Panc1 (cell line): ENCODE measurements at places on chromosomes 6 and 20. TPM values are rescaled to one million over a fixed set of nuclear protein-coding genes. Genes with fewer than 3 reads are reported as not detected.

Gene ZDHHC14
- 19.9 TPM for total RNA-seq

Gene HLA-DQB1
- total RNA-seq = 0.51 TPM

DNA sequence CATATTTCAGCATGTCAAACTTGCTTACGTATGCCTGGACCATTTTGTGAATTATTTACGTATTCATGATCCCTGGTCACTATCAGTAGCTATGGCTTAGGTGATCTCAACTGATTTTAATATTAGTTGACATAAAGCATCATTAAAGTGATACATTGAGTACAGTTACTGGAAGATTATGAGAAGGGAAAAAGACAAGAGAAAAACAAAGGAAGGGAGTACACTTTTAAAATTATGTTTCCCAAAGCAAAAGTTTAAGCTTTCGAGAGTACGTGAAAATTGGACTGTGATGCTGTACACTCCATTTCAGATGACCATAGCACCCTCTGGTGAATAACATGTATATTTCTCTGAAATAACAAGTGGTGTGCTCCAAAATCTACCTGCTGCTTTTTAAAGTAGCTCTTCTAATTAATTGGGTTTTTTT, 215.0 kb upstream of the HSF2 start:
- DNase-seq = no peak

DNA sequence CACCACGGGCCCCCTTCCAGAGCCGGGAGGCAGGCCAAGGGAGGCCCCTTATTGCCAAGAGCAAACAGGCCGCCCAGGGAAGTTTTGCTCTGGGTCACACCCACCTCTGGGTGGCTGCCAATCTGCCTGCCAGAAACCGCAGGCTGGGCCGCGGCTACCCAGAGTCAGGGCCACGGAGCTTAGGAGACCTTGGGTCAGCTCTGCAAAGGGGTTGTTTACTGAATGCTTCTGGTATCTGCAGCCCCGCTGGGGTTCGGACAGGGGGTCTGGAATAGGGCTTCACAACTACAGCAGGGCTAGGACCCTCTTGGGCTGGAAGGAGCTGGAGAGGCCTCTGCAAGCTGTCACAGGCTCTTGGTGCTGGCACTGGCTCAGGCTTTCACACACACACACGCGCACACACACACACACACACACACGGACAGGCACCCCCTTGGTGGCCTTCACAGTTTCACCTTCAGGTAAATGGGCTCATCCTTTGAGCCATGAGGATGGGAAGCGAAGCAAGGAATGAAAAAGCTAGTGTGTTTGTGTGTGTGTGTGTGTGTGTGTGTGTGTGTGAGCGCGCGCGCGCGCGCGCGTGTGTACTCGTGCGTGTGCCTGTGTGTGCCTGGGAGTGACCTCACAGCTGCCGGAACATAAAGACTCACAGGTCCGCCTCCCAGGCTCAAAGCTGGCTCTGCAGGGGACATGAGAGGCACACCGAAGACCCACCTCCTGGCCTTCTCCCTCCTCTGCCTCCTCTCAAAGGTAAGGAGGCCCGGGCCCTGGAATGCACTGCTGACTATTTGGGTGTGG, at the start of gene CCN5:
Gene CCN5 (plus strand): TSS at position 669 of the 798 bp plus-strand sequence. CDS start 22 bp downstream, at position 691.
- DNase-seq = peak; percentile 71
